ENCODE measurements at places on chromosomes 7 and 10. TPM values are rescaled to one million over a fixed set of nuclear protein-coding genes. Genes with fewer than 3 reads are reported as not detected.

The SAMD9 gene
- total RNA-seq, result 13.3 TPM

The ITIH5 gene
- not detected for total RNA-seq

The HYAL4 gene
- total RNA-seq, result 0.20 TPM

The ADARB2 gene
- not detected for total RNA-seq

The MAGI2 gene
- total RNA-seq, result 2.7 TPM

The GPNMB gene
- total RNA-seq, result 0.59 TPM

DNA sequence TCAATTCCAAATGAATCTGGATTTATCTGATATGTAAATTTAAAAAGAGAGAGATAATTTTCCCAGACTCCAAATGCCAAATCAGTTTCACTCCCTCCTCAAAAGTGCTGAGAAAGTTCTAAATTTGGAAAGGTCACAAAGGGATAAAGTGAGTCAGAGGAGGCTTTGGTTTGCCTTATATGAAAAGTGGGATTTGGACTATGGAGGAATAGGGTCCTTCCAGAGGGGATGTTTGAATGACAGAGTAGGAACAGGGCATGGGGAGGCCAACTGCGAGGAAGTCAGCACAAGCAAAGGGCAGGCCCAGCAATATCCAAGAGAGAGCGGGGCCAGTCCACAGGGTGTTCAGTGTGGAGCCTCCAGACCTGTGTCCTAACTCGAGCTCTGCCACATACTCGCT is 9.8 kb upstream of the FAS start:
- DNase-seq, result no peak

DNA sequence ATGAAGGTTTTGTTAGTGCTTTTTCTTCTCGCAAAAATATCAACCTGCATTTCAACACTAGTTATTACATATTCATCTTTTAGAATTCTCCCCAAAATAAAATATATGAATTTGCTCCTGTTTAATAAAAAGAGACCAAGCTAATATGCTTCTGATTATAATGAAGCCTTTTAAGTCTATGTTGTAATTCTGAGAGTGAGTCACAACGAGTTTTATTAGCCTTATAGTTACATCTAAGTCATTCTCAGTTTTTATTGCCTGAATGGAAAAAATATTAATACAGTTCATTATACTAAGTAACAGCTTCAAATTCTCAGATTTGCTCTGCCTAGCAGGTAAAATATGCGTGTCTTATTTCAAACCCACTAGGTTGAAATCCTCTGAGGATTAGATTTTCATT is 152.4 kb upstream of the CELF2 start:
- no peak for DNase-seq

DNA sequence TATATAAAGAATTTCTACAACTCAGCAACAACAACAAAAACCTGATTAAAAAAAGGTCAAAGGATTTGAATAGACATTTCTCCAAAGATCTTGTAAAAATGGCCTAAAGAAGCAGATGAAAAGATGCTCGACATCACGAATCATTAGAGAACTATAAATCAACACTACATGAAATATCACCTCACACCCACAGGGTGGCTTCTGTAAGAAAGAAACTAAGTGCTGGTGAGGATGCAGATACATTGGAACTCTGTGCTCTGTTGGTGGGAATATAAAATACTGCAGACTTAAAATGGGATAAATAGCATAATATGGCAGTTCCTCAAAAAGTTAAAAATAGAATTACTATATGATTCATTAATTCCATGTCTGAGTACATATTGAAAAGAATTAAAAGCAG is 38.3 kb upstream of the CDCA7L start:
- DNase-seq, result no peak

GRCh38 chr10:121540732-121541395 is 57.4 kb downstream of the FGFR2 start:
- DNase-seq, result no peak

DNA sequence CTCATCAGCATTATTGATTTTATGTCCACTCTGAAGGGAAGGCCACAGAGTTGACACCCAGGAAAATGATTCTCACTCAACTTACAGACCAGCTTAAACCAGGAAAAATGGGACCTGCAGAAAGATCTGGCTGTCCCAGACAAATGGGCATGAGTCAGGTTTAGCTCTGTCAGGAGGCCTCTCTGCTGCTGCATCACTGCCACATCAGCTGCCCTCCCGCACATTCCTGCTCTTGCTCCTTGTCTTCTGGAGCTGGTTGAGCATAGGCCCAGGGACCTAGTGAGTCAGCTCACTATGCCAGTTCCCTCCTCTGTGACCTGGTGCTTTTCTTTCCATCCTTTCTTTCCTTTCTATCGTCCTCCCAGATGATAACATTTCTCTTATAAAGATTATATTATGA is 18.8 kb upstream of the SMNDC1 start:
- no peak for DNase-seq

DNA sequence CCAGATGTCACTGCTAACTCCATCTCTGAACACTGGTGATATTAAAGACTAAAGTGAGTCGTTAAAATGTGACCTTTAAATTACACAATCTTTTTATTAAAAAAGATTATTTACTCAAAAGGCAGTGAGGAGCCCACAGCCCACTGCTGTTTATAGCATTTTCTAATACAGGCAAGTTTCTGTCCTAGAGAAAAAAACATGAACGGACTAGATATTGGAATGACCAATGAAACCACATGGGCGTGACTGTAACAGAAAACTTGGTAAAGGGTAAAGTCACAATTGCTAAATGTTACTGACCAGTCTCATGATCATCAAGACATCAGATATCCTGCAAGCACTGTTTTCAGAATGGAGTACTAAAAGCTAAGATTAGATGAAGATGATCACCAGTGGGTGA is 78.7 kb downstream of the FEZF1 start:
- no peak for DNase-seq

GRCh38 chr7:116219834-116220233 is 9.5 kb downstream of the TES start:
- DNase-seq, result no peak

Measured in pulmonary artery endothelial cell (primary cell).